ENCODE measurements at places on chromosomes 1 and 21. TPM values are rescaled to one million over a fixed set of nuclear protein-coding genes. Genes with fewer than 3 reads are reported as not detected.

The PLEKHG5 gene
- total RNA-seq, result 5.2 TPM

- DNase-seq, result no peak
Measured at GRCh38 chr1:14654554-14654953, 56.1 kb downstream of the KAZN start.

The C1QB gene
- total RNA-seq, result 73.9 TPM

DNA sequence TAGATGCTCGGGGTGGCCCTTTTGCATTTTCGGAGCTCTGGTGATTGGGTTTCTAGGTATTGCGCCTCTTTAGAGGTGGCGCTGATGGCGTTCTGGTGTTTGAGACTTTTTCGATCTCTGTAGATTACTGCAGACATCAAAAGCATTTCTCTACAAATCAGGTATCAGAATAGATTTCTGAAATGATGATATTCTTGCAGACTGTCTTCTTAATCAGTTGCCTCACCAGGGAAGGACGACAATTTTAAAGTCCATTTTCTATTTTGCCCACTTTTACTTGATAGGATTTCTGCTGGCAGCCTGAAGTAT is 65.2 kb upstream of the VAMP3 start:
- DNase-seq, result no peak

GRCh38 chr1:247884797-247885413 is 10.5 kb upstream of the OR2W3 start:
- no peak for DNase-seq

All from body of pancreas (tissue), 4 donors.